ENCODE measurements at places on chromosomes 1 and 21. TPM values are rescaled to one million over a fixed set of nuclear protein-coding genes. Genes with fewer than 3 reads are reported as not detected.

- DNase-seq = no peak
Observed at GRCh38 chr1:91679446-91679845, 178.8 kb downstream of the CDC7 start.

DNA sequence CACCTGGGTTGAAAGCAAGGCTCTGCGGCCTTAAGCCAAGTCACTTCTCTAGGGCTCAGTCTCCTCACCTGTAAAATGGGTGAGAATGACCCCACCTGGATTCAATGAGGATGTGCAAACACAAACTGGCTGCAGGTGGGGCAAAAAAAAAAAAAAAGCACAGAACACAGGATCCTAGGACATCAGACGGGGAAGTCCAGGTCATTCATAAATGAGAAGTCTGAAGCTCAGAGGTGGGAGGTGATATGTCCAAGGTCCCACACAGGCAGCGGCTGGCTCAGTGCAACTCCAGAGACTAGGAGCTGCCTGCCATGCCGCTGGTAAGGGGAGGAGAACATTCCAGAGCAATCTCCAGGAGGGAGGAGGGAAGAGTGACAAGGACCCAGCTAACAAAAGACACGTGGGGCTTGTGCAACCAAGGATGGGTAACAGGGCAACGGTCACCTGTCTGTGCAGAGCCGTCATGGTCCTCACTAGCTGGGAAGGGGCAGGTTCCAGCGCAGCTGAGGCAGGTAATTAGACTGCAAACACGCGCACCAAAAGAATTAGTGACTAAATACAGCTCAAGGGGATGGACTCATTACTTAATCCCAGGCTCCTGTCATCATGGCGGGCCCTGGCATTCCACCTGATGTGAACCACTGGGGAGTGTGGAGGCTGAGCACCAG is 19.5 kb downstream of the IFFO2 start:
- no peak for DNase-seq

AIRE gene
- not detected for total RNA-seq

- DNase-seq = no peak
Observed at GRCh38 chr1:151981178-151981525, 12.5 kb downstream of the S100A10 start.

DIRAS3 gene
- 0.36 TPM for total RNA-seq

BCAR3 gene
- total RNA-seq = 18.5 TPM

GRCh38 chr1:169312084-169312954 is 55.3 kb downstream of the NME7 start:
- no peak for DNase-seq

SPRR1B gene
- not detected for total RNA-seq

DNA sequence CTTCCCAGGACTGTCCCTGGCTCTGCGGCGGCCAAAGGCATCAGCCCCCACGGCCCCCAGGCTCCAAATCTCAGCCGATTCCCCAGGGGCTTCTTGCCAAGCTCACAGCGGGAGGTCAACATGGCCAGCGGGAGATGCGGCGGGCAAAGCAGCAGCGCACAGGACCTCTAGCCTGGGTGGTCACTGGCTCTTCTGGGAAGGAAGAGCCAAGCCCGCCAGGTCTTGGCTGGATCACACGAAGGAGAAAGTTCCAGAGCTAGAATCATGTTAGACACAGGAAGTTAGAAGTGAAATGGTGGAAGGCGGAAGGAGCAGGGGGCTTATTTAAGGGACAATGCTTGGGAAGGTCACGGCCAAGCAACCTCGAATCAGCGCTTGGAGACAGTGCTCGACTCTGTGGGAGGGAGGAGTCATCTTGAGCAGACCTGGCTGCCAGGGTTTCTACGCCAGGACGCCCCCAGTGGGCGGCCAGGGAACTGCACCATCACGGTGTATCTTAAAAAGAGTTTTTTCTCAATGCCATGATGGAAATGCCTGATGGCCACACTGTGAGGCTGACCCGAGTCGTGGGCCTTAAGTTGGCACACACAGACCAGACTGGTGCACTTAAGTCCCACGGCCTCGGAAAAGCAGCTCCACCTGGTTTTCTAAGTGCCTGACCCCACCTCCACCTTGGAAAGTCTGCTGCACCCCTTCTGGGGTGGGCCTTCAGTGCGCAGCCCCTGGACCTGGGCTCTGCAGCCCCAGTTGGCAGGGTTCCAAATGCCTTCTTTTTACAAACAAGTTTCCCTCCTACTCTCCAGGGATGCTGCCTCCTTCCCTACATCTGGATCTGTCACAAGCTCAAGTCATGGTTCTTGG is 29.3 kb downstream of the SLC66A1 start:
- DNase-seq = no peak

ARHGEF16 gene
- total RNA-seq = 1.1 TPM

DNA sequence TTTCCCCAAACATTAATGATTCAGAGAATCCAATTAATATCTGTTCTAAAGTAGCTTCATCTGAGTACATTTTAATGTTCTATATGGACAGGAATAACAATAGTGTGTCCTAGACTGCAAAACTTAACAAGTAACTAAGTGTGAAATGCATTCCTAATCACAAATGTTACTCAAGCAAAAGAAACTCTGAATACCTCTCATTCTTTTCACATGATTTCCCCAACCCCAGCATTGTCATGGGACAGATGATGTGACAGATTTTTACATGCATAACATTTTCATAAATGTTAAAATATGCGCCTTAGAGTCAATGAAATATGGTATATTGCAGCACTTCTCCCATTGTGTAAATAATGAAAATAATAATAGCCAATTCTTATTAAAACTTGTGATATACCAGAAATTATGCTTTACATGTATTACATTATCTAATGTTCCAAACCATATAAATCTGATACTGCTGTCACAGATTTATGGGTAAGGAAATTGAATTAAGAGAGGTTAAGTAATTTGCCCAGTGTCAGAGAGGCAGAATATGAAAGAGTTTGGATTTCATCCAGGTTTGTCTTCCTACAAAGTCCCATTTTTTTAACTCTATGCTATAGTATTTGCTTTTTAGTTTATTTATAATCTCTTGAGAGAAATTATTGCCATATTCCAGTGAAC is 269.4 kb downstream of the LRRC7 start:
- no peak for DNase-seq

BCL2L15 gene
- total RNA-seq = 0.33 TPM

LORICRIN gene
- not detected for total RNA-seq

DNA sequence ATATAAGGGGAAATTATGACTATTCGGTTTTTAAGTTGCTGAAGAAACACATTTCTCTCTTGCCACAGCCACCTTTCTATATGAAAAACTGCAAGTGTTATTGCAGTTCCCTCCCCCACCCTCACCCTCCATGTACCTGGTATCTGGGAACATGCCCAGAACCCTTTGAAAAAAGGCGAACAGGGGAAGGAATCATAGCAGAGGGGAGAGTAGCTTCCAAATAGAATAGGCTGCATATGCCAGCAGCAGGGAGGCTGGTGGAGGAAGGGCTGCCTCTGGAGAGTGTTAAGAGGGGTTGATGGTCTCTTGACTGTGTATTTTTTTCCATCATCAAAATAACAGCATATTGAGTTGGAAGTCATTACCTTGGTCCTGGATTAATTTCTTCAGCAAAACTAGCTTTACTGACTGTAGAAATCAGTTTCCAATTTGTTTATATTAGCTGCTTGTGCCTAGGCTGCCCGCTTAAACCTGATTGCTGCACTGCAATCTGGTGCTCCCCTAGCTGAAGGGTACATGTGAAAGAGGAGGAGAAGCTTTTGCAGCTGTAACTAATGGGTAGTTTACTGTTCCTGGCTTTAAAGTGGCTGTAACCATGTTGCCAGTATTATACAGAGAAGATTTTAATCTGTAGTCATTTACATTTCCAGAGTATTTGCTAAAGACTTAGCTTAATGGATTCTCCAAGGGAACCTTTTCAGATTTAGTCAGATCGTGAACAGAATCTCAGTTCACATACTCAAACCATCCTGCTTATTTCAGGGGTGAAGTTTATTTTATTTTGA is 22.7 kb downstream of the AHCYL1 start:
- no peak for DNase-seq

DNA sequence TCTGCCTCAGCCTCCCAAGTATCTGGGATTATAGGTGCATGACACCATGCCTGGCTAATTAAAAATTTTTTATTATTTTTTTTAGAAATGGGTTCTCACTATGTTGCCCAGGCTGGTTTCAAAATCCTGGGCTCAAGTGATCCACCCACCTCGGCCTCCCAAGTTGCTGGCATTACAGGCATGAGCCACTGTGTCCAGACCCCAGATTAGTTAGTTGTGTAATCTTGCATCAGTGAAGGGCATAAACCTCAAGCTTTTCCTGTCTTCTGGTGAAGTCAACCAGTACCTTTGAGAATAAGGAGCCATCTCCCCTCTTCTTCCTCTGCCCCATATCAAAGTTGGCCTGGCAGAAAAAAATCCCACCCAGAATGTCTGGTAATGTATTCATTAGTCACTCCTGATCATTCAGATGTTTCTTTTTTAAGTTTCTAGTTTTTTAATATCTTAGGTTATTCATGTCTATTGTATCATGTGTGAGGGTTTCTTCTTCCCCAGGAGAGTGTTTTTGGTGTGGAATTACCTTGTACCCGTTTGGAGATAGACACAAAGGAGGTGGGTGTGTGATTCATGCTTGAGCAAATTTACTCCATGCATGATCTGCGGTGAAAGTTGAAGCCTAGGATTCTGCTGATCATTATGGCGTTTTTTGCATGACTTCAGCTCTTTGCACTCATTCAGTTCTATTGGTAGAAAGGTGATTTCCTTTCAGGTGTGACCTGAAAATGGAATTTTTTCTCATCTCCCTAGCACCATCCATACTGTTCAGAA is 144.0 kb downstream of the FMN2 start:
- no peak for DNase-seq

DNA sequence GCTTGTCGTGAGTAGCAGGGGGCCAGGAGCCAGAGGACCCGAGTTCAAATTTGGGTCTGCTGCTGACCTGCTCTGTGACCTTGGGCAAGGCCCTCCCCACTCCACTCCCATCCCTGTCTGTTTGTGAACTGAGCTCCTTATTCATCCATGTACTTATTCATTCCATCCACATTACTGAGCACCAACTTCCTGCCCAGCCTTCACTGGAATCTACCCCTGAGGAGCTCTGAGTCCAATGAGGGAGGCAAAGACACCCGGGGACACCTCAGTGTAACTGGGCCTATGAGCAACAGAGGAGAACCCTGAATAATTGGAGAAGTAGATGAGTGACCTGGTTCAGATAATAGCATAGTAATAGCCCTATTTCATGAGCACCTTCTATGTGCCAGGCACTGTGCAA is 8.9 kb downstream of the BSND start:
- no peak for DNase-seq

DNA sequence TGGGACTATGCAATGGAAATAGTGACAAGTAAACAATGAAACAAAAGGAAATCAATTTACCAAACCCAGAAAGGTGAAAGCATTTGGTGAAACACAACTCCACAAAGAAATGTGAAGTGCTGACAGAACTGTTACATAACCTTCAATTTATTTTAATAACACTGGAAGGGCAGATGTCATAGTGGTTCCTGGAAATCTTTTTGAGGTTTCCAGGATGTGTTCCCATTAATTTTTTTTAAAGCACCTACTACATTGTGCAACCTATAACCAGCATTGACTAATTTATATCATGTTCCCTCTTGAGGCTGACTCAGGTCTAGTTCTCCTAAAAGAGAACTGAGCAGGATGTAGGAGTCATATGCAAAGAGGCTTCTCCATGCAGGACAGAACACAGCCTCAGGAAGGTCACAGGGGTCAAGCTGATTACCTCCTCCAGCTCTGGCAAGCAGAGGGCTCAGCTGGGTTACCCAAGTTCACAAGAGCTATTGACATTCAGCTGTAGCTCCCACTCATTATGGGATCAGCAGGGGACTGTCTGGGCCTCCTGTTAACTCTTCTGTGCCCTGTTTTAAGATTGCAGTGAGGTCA is 157.1 kb upstream of the NRIP1 start:
- DNase-seq = no peak

DNA sequence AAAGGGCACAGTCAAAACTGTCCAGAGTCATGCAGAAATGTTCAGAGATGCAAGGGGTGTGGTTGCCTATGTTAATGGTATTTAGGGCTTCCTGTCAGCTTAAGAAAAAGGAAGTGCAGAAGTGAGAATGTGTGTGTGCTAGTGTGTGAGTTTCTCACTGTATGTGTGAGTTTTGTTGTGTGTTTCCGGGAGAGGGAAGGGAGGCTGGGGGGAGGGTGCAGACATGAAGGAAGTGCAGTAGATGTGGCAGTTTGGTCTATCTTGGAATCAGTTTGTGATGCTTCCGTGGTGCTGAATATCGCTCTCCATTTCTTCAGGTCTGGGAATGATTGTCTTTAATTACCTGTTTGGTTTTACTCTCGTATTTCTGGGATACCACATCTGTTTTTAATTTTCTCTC is 16.5 kb upstream of the ATP6V1G3 start:
- DNase-seq = no peak

GRCh38 chr21:42766739-42767560 is 112.4 kb downstream of the WDR4 start:
- DNase-seq = no peak

PRKAA2 gene
- total RNA-seq = 3.4 TPM

DFFA gene
- total RNA-seq = 35.8 TPM

DNA sequence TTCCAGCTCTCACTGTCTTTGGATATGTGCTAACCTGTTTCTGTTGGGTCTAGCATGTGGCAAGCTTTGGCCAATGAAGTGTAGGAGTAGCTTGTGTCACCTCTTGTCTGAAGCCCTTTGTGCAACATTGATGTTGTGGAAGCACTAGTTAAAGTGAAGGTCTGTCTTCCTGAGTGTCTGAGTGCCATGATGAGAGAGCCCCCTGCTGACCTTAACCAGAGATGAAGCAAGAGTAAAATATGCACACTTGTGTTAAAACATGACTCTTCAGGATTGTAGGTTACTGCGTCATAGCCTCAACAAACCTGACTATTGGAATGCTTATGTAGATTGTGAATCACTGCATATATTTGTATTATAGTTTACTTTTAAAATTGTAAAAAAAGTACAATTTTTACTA is 103.7 kb downstream of the NCAM2 start:
- DNase-seq = no peak

DNA sequence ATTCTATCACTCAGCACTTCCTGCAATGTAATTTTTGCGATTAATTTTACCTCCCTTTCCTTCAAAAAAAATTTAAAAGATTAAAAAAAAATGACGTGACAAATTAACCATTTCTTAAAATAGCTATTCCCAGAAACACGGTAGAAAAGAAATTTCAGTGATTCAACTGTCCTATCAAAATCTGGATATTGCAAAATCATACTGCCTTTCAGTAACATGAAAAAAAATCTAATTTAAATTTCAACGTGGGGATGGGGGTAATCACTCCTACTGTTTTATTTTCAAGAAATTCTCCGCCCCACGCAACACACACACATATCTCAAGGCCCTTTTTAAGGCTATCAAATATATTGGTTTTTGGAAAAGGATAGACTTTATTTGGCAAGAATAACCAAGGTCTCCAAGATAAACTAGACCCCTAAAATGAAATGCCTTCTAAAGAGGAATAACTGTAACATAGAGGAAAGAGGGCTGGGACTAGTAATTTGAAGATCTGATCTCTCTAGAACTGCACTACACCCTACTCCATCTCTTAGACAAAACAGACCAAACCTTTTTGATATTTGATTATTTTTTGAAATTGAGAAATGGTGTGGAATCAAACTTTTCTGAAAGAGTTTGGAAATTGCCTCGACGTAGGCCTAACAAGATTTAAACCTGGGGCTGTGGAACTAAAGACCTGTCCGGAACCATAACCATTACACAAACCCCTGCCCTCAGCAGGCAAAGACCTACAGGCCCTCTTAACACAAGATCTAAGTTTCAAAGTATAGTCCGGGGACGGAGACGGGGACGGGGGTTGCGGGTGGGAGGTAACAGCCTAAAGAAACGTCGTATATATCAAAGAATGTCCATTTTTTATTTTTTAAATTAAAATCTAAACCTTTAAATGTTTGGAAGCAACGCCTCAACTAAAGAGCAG is 941 bp downstream of the ARNT start:
- no peak for DNase-seq

All from chondrocyte (in vitro differentiated cells).